ENCODE measurements at places on chromosomes 11 and 22.

- no peak for DNase-seq
These were observed 19.6 kb upstream of the TXNRD2 start for GRCh38 chr22:19961201-19961580.

DNA sequence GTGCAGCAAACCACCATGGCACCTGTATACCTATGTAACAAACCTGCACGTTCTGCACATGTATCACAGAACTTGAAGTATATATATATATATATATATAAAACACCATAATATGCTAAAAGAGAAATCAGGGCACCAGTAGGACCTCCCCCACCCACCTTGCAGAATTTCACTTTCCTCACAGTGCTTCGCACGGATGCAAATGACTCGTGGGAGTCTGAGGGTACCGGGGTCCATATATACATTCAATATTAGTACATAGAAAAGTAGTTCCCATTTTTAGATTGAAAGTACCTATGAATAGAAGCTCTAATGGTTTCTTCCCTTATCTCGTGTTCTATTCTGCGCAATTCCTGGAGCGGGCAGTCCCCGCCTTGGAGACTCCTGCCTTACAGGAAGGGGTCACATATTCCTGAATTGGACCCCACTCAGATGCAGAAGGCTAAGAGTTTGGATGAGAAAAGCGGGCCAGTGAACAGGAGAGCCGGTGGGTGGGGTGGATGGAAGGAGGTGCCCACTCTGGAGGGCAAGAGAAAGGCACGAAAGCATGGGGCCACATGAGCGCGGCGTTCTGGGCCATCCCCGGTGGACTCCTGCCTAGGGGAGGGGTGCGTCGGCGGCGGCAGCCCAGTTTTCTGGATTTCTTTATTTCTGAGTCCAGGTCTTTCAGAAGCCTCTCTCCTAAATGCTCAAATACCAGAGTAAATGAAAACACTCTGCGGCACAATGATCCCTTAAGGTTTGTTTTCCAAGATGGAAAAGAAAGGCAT is 136.3 kb downstream of the ETS1 start:
- no peak for DNase-seq

- DNase-seq = no peak
These were observed 23.3 kb downstream of the ARHGEF17 start for GRCh38 chr11:73331138-73331916.

GRCh38 chr11:34235189-34235588 is 122.6 kb downstream of the ABTB2 start:
- no peak for DNase-seq

DNA sequence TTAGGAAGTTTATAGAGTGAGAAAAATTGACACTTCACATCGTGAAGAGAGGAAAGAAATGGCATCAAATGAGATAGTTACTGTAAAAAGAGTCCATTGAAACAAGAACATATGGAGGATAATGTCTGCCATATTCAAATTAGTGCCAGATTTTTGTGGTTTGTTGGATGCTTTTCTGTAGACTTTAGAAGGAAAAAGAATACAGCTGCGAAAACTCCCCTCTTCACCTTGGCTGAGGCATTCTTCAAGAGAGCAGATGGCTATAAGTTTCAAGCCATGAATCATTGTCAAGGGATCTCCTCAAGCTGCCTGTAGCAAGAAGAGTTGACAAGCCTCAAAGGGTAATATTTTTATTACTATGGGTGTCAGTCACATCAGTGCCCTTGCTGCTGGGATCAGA is 507.4 kb upstream of the RAG2 start:
- peak; percentile 17 for DNase-seq

- DNase-seq = no peak
These were observed 109.3 kb downstream of the APIP start for GRCh38 chr11:34806875-34807274.

- no peak for DNase-seq
These were observed 75.4 kb upstream of the DDI1 start for GRCh38 chr11:103961010-103961409.

- no peak for DNase-seq
These were observed 2.2 kb downstream of the ME3 start for GRCh38 chr11:86670181-86670580.

- DNase-seq = no peak
These were observed 3.1 kb upstream of the SLC35C1 start for GRCh38 chr11:45801723-45802315.

- no peak for DNase-seq
These were observed 42.6 kb upstream of the EED start for GRCh38 chr11:86202013-86202336.

- no peak for DNase-seq
These were observed 205.0 kb upstream of the RAG2 start for GRCh38 chr11:36803084-36803483.

- DNase-seq = peak; percentile 91
These were observed 483 bp upstream of the ABTB2 start for GRCh38 chr11:34358258-34358727.

- DNase-seq = no peak
These were observed 26.8 kb downstream of the CTR9 start for GRCh38 chr11:10777806-10778205.

GRCh38 chr11:93858121-93858775 is 7.8 kb upstream of the VSTM5 start:
- no peak for DNase-seq

DNA sequence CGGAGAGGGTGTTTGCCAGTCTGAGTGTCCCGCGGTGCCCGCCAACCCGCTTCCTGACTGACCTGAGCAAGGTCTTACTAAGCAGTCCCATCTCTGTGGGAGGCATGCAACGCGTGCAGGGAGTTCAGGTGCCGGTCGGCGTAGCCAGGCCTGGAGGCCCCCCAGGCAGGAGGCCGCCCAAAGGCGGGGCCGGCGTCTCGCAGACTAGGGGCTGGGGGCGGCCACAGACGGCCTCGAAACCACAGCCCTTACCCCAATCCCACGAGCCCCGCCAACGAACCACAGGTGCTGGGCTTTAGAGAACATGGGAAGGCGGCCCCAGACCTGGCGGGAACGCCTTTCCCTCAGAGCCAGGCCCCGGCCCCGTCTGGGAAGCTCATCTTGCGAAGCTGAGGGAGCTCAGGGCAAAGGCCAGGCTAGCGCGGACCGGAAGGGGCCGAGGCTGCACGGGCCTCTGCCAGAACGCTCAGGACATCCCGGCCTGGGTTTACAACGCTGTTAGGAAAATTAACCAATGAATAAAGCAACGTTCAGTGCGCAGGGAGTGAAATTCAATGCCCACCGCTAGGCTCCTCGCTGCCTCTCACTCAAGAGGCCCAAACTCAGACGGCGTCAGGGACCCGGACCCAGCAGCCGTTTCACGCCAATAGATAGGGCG is 2.1 kb upstream of the MTFP1 start:
- no peak for DNase-seq

GRCh38 chr11:36628141-36628540 is 30.1 kb upstream of the RAG2 start:
- DNase-seq = no peak

- no peak for DNase-seq
These were observed 144.9 kb downstream of the MAML2 start for GRCh38 chr11:96197801-96198701.

DNA sequence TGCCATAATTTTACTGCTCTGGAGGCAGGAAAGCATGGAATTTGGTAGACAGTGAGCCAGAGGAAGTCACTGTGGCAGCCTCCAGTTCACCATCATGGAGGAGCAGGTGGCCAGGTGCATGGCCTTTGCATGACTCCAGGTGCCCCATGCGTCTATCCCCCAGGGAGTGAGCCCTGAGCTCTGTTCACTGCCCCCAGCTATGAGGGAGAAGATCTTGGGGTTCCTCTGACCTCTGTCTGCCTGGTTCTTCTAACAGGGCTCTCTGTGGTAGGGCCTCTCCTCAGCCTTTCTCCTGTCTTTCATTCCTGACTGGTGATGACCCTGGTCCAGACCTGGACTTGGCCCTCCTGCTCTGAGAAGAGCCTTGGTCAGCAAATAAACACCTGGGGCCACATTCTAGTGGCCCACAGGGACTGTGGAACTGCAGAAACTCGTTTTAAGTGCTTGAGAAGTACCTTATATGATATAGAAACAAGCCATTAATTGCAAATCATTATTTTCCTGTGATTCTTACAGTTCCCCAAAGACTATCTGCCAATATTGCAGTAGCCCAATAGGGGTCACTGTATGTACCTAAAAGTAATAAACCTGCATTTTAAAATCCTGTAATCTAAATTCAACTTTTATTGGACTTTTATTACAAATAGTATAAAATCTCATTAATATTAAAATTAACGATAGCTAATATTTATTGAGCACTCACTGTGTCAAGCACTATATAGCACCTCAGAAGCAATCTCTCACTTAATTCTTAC is 120.0 kb upstream of the SYT13 start:
- DNase-seq = peak; percentile 39

GRCh38 chr22:47691152-47691895 is 928.9 kb downstream of the TBC1D22A start:
- DNase-seq = no peak

DNA sequence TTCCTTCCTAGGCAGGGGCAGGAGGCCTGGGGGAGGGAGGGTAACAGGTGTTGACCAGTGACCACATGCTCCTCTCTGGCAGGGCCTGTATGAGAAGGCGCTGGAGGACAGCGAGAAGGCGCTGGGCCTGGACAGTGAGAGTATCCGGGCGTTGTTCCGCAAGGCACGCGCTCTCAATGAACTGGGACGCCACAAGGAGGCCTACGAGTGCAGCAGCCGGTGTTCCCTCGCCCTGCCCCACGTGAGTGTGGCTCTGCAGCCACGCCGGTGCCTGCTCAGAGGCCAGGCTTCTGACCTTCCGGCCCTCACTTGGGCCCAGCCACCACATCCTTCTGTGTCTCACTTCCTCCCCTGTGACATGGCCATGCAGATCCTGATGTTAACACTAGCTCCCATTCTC is 25.8 kb downstream of the ZC3H7B start:
- no peak for DNase-seq

GRCh38 chr11:67418476-67419281 is 3.2 kb downstream of the CARNS1 start:
- no peak for DNase-seq

- no peak for DNase-seq
These were observed 316.4 kb downstream of the NTM start for GRCh38 chr11:131686836-131687235.

- no peak for DNase-seq
These were observed 26.6 kb downstream of the PRDM11 start for GRCh38 chr11:45173064-45173463.

DNA sequence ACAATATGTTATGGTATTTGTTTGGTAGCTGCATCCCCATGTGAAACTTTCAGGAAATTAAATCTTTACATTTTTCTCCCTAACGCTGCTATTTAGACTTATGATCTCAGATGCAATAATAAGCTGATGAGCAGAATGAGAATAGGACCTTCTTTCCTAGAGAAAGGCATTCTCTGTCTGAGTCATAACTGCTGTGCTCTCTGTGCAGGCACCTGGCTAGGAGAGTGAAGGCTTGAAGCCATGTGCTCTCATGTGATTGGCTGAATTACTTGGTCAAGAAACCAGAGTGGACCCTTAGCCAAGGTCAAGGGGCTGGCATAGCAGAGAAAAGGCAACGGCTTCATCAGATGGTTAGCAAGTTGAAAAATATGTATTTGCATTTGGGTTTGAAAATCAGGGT is 185.0 kb downstream of the ADAMTS15 start:
- no peak for DNase-seq

- no peak for DNase-seq
These were observed 39.4 kb downstream of the ZBTB16 start for GRCh38 chr11:114098927-114099326.

GRCh38 chr11:76995081-76995576 is 39.1 kb upstream of the B3GNT6 start:
- no peak for DNase-seq

GRCh38 chr11:70539360-70540095 is 141.2 kb downstream of the CTTN start:
- DNase-seq = no peak

GRCh38 chr11:120746376-120746775 is 234.8 kb downstream of the GRIK4 start:
- DNase-seq = no peak

DNA sequence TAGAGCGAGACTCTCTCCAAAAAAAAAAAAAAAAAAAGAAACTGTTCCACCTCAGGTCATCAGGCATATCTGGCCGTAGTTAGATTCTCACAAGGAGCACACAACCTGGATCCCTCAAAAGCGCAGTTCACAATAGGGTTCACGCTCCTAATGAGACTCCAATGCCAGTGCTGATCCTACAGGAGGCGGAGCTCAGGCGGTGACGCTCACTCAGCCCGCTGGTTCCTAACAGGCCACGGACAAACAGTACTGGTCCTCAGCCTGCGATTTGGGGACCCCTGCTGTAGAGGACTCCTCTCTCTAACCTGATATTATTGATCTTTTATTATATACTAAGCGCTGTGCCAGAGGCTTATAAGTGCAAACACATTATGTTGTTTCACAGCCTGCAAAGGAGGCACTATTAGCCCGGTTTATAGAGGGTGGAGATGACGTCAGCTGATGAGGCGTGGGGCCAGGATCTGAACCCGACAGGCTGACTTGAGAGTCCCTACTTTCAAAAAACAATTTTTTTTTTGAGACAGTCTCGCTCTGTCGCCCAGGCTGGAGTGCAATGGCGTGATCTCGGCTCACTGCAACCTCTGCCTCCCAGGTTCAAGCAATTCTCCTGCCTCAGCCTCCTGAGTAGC is 4.9 kb upstream of the MAFF start:
- DNase-seq = no peak

DNA sequence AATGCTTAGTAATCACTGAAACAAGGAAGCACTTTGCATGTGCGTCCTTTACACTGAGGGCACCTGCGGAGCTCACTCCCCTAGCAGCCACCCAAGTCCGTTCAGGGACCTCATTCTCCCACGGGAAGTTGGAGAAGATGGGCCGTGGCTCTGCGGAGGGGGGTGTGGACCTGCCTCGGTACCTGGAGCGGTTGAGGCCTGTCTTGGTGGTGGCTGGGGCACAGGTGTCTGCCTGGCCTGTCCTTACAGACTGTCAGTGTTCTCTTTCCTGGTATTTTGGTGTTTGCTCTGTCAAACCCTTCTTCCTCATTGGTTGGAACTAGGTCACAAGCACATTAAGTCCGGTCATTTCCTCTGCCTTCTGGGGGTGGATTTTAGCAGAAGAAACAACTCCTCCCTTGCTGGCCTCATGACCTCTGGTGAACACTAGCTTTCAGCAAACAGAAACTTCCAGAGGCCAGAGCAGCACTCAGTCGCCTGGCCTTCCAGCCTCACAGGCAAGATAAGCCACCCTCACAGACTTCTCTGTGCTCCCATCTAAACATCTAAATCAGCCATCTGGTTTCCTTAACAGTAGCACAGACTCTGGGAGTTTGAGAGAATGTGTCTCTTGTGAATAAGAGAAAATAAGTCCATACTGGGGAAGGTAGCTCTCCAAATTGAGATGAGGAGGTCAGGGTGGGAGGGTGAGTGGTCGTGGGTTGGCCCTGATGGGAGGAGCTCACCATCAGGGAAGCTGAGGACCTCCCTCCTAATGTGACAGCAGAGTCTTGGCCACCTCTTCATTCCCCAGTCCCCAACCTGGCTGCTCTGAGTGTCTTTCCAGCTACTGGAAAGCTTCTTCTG is 8.6 kb downstream of the SNAP29 start:
- no peak for DNase-seq

Data from NCI-H446 (cell line).